Bronchial epithelial cell (primary cell): ENCODE measurements at places on chromosomes 2 and 18. TPM values are rescaled to one million over a fixed set of nuclear protein-coding genes. Genes with fewer than 3 reads are reported as not detected.

The SPATA3 gene
- total RNA-seq, result not detected in 2 replicates

The NAT8 gene
- total RNA-seq, result not detected in 2 replicates

The CD207 gene
- total RNA-seq, result not detected in 2 replicates

The TRABD2A gene
- total RNA-seq, result 0.64 and 1.3 TPM in 2 replicates

The CACNB4 gene
- 0.38 and 0.53 TPM in 2 replicates for total RNA-seq

The GKN2 gene
- total RNA-seq, result not detected in 2 replicates

The GNLY gene
- total RNA-seq, result not detected in 2 replicates

The USP14 gene
- 20.8 and 22.3 TPM in 2 replicates for total RNA-seq

The RAB6C gene
- under 0.01 TPM in 1 of 2 replicates, not detected in the other for total RNA-seq

The REG3A gene
- total RNA-seq, result not detected in 2 replicates

The SETBP1 gene
- total RNA-seq, result 1.3 and 1.8 TPM in 2 replicates

The GPR45 gene
- total RNA-seq, result not detected in 2 replicates

The ZBTB7C gene
- total RNA-seq, result under 0.01 and 1.2 TPM in 2 replicates

- no peak for DNase-seq
Measured at GRCh38 chr2:239985356-239985755, 39.8 kb downstream of the NDUFA10 start.

DNA sequence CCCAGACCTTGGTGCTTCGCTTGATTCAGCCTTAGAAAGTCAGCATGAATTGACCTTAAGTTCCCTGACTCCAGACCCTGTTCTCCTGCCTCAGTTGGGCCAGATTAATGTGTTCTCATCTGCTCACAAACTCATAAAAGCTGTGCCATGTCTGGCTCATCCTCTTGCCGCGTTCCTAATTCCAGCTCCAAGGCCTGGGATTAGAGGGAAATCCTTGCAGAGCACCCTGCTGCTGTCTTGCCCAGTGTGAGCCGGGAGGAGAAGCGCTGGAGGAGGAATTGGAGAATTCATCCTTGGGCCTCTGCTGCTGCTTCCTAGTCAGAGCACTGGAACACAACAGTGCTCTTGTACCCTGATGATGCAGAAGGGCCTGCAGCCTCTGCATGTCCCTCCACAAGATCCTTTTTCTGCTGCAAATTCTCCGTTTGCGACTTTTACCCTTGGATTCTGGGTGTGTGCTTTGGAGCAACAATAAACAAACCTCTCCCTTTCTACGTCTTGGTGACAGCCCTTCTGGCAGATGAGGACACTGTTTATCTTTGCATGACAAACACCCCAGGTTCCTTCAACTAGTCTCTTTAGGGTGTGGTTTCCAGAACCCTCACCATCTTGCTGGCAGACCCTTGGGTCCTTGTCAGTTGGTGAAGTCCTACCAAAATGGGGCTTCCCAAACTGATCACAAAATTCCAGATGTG, 46.9 kb upstream of the CNGA3 start:
- no peak for DNase-seq

- DNase-seq, result no peak
Measured at GRCh38 chr2:39567507-39567906, 98.2 kb upstream of the TMEM178A start.

- DNase-seq, result no peak
Measured at GRCh38 chr18:5539391-5539790, 4.4 kb downstream of the EPB41L3 start.

DNA sequence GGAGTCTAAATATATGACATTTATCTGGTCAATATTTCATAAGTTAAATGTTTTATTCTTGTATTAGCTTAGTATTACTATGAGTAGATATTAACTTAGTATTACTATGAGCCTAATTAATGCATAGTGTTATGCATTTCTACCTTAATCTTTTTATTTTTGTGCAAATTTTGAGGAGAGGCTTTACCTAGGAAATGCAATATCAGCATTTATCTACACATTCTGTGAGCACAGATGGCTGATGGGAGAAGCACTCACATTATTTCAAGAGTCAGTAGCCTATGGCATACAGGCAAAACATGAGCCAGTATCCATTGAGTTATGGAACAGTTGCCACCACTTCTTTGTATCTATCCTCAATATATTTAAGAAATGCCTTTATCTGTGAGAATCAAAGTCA, 404.6 kb upstream of the KCNJ3 start:
- no peak for DNase-seq

GRCh38 chr2:15155959-15156574, 405.1 kb downstream of the NBAS start:
- no peak for DNase-seq

GRCh38 chr2:26537826-26538475, 60.0 kb upstream of the OTOF start:
- DNase-seq, result no peak

- DNase-seq, result no peak
Measured at GRCh38 chr18:76989647-76990190, 142.9 kb downstream of the MBP start.

DNA sequence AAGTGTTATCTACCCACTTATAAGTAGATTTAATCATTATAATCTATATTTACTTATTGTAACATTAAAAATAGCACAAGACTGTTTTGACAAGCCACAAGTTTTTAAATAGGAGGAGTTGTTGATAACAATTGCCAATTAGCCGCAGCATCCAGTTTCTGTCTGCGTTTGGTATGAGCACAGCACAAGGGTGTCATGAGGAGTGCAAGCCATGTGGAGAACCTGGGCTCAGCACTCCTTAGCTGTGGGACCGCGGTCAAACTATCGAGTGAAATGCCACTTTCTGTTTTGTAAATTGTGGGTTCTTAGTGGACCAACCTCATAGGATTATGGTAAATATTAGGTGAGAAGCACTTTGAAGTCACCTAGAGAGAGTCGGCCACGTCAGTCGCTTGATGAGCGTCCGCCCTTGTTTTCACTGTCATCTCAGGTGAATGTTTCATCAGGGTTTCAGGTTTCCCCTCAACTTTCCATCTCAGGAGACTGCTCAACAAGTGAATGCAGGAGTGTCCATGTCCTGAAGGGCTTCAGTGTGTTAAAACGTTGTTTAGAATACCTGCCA, 294.5 kb downstream of the ZNF407 start:
- DNase-seq, result no peak

GRCh38 chr18:55775972-55776371, 188.0 kb upstream of the TCF4 start:
- no peak for DNase-seq

GRCh38 chr18:79819968-79820351, 22.2 kb downstream of the KCNG2 start:
- no peak for DNase-seq

DNA sequence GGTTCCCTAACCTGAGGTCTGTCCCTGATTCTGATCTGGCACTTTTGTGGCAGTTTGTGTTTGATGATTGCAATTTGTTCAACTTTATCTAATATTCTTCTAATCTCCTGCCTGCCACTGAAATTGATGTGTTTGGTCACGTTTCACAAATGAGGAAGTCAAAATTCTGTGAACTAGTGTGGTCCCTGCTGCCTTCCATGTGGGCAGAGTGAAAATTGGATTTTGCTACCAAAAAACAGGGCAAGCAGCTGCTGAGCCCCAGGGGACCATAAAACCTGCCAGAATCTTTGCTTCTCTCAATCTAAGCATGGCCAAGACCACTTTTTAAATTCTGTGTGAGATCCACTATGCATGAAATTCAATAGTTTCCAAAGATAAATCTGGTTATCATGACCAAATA, 195.5 kb upstream of the CYRIA start:
- DNase-seq, result peak; percentile 10

GRCh38 chr2:212953170-212953920, 198.1 kb downstream of the IKZF2 start:
- DNase-seq, result no peak

- no peak for DNase-seq
Measured at GRCh38 chr2:11629851-11630250, 40.1 kb downstream of the NTSR2 start.

GRCh38 chr2:18299423-18300212, 260.8 kb downstream of the RDH14 start:
- DNase-seq, result peak; percentile 98

DNA sequence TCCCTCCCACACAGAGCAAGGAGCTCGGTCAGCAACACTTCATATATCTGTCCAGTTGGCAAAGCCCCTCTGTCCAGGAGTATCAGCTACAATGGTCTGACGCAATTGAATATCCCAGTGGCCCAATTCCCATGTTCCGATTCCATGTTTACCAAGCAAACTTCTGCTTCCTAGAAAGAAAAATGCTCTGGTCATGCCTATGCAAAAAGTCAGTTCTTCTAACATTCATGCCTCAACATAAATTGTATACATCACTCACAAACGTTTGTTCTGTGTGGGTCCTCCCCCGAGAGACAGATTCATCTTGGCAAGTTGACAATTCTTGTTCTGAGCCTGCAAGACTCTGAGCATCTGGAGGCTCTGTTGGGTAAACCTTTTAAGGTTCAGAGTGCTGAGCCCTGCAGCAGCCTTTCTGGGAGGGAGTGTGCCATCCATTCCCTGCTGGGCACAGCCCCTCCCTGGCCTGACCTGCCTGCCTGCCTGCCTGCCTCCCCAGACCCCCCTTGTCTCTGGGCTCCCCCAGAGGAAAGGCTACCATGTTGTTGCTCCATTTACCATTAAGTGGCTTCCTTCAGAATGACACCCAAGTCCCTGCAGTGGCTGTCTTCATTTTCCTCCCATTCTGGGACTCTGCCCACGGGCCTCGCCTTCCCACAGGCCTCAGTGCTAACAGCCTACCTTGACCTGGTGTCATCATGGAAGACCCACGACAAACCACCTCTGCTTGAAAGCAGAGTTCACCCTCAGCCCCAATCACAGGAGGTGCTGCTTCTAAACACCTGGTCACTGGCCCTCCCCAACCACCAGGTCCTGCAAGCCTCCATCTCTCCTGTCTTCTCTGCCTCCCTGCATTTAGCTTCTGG, 37.6 kb upstream of the TAF1B start:
- DNase-seq, result peak; percentile 65

- no peak for DNase-seq
Measured at GRCh38 chr2:108316033-108316432, 27.3 kb downstream of the SULT1C2 start.

- DNase-seq, result no peak
Measured at GRCh38 chr2:121367246-121367900, 82.4 kb upstream of the TFCP2L1 start.
